ENCODE measurements at places on chromosomes 12 and 14.

- DNase-seq, result peak; percentile 77
Measured at GRCh38 chr12:26097046-26097878, 27.6 kb downstream of the BHLHE41 start.

DNA sequence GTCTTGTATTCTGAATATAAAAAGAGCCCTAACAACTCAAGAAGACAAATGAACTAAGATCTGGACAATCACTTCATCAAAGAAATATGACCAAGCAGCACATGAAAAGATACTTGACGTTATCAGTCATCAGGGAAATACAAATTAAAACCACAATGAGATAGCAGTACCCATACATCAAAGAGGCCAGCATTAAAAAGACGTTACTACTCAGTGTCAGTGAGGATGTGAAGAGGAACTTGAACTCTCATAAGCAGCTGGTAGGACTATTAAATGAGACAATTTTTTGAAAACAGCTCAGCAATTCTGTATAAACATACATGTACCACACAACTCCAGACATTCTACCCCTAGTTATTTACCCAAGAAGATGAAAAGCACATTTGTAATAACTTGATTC lies 55.9 kb downstream of the FERMT2 start:
- DNase-seq, result peak; percentile 31

GRCh38 chr12:57489157-57489641 lies 1.3 kb downstream of the MARS1 start:
- peak; percentile 22 for DNase-seq

DNA sequence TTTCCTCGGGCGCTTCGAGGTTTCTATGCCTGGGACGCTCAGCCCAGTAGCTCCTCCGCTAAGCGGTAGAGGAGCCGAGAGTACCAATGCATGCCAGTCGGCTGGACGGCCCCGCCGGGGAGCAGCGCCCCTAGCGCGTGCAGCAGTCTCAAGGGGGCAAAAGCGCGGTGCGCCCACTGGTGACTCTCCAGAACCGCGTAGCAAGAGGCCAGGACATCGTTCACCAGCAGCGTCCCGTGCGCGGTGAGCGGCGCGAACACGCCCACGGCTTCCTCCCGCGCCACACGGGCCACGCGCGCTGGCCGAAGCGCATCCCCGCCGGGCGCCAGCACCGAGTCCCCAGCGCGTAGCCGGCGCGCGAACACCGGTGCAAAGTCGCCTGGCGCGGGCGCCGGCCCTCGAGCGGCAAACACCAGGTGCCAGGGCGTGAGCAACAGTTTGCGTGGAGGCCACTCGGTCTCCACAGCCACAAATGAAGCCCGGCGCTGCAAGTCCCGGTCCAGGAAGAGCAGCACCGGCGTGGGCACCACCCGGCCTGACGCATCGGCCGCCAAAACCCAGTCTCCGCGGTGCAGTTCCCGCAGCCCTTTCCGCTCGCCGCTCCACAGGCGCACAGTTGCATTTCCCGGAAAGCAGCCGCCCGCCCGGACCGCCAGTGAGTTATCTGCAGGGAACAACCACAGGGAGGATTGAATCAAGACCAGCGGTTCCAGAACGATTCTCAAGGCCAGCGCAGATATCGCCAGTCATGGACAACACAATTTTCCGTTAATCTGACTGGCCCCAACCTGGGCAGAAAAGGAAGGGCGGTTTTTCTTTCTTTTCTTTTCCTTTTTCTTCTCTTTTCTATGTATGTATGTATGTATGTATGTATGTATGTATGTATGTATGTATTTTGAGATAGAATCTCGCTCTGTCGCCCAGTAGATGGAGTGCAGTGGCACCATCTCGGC lies 4.5 kb downstream of the DHH start:
- DNase-seq, result peak; percentile 41

- DNase-seq, result peak; percentile 0
Measured at GRCh38 chr12:85322715-85323114, 42.7 kb downstream of the ALX1 start.

- no peak for DNase-seq
Measured at GRCh38 chr12:101795013-101795412, 35.7 kb downstream of the GNPTAB start.

- no peak for DNase-seq
Measured at GRCh38 chr12:58008634-58009033, 67.3 kb downstream of the ATP23 start.

DNA sequence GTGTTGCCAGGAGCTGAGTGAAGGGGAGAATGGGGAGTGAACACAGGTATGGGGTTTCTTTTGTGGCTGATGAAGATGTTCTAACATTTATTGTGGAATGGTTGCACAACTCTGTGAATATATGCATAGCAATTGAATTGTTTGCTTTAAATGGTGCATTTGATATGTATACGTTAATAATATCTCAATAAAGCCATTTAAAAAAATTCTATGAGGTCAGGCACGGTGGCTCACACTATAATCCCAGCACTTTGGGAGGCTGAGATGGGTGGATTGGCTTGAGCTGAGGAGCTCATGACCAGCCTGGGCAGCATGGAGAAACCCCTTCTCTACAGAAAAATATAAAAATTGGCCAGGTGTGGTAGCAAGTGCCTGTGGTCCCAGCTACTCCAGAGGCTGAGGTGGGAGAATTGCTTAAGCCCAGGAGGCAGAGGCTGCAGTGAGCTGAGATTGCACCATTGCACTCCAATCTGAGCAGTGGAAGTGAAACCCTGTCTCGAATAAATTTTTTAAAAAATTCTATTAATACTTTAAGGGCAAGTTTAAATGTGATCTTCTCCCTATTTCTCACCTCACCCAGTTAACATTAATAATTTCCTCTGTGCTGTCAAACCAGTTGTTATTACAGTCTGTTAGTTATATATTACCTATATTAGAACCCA lies 65.3 kb downstream of the DENND5B start:
- no peak for DNase-seq

- no peak for DNase-seq
Measured at GRCh38 chr14:33584697-33585096, 366.2 kb downstream of the EGLN3 start.

- DNase-seq, result no peak
Measured at GRCh38 chr14:53437858-53438257, 284.7 kb upstream of the DDHD1 start.

GRCh38 chr14:81176241-81176640 lies 44.5 kb downstream of the GTF2A1 start:
- DNase-seq, result no peak

DNA sequence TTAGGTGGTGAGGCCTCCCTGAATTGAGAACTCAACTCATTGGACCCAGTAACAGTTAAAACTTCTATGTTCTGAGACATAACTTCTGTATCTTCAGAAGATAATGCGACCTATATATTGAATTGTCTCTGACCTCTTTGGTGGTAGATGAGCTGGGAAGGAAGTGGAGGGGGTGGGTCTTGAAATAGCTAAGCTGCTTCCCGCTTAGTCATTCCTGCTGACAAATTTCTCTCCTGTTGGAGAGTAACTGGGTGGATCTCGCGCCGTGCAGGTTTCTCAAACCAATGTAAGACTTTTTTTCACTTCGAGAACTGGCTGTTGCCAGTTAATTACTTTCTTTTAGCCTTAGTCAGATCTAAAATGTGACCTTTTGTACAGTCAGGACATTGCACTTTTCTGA lies 100.8 kb downstream of the PPHLN1 start:
- peak; percentile 52 for DNase-seq

- DNase-seq, result no peak
Measured at GRCh38 chr12:57276935-57277563, 26.1 kb upstream of the STAC3 start.

- peak; percentile 54 for DNase-seq
Measured at GRCh38 chr12:75550401-75551240, 39.2 kb upstream of the KRR1 start.

DNA sequence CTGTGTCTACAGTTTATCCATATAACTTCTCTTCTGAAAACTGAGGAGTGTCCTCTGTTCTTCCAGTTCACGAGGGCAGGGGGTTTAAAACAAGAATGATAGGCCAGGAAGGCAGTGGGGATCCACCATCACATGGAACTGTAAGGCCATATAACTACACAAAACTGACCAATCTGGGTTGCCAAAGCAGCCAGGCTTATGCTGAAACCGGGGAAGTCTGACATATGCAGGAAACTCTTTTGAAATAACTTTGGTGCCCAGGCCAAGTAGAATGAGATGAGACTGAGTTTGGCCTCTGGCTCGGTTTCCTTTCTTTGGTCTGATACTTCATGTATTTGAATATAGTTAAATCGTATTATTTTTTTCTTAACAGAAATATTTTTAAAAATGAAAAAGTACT lies 18.0 kb upstream of the ATF1 start:
- no peak for DNase-seq

DNA sequence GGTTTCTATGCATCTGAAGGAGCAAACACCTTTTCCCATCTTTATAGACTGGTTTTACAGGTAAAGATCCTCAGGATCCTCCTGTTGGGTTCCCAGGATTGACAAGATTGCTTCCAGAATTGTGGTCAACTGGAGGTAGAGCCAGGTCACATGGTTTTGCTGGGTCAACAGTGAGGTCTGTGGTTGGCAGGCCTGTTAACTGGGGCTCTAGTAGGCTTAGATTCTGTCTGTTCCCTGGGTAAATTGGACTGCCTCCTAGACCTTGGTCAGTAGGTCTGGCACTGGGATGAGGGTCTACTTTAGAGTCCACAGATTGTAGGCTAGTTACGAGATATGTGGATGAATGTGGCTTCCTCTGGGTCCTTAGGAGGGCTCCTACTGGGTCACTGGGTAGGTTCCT lies 3.5 kb upstream of the PZP start:
- no peak for DNase-seq

DNA sequence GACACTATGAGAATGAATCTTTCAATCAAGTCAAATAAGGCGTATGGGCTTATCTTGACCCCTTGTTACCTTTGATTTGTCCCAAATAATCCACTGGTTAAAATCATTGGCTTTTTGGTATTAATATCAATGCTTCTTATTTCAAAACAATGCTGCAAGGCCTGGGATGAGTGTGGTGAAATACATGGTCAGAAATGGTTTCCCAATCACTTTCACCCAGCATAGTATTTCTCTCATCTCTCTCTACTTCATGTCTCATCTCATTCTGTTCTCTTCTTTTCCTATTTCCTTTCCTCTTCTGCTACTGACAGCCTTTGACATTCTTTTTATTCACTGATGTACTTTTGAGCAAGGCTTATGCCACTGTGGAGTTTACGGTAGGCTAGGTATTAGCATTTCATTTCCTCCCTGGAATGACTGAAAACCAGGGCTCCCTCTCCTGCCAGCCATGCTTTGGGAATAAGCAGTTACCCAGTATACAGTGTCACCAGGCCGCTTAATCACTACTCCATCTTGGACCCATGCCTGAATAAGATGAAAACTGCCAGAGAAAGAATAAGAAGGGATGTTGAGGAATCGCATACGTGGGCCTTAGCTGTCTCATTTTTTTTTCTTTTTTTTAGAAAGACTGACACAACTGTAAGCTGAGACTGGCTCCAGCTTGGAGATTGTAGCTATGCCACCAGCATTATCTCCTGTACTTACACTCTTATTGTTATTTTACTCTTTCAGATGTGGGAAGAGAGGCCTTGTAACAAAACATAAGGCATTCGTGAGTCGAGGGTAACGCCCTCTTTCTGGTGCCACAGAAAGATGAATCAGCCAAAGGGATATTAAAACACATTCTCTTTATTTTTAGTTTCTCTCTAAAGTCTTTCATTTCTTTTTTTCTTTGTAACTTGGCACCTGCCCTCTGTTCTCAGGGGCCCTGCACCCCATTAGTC lies 53.5 kb downstream of the IGF1 start:
- DNase-seq, result peak; percentile 5

- DNase-seq, result no peak
Measured at GRCh38 chr12:108598553-108599250, 818 bp upstream of the TMEM119 start.

DNA sequence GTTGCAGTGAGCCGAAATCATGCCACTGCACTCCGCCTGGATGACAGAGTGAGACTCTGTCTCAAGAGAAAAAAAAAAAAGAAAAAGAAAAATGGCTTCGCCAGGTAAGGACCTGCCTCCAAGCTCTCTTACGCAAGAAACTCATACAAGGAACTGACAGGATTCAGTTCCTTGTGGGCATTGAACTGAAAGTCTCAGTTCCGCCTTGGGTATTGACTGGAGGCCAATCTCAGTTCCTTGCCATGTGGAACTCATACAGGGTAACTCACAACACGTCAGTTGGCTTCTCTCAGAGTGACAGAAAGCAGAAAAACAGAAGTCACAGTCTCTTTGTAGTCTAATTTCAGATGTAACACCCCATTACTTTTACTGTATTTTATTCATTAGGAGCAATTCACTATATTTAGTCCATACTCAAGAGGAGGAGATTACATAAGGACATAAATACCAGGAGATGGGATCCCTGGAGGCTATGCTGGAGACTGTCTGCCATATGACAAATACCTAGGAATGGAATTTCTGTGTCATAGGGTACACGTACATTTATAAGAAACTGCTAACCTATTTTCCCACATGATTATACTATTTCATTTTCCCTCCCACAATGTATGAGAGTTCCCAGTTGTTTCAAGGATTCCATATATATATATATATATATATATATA lies 11.4 kb upstream of the NOPCHAP1 start:
- DNase-seq, result peak; percentile 66

DNA sequence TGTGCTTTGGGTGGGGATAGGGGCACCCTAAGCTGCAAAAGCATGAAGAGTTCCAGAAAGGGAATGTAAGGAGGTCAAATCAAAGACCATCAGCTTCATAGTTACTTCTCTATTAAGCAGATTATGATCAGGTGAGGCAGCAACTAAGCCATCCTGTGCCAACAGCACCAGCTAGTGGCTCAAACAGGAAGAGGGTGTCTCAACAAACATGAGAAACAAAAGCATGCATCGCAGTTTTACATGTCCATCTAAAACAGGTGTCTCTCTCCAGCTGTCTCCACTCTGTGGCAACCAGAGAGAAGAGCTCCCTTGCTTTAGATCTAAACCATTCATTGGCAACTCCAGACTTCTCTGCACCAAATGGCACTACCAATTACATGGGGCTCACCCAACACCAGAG lies 52.9 kb downstream of the ACTN1 start:
- DNase-seq, result no peak

- DNase-seq, result no peak
Measured at GRCh38 chr14:68671909-68672308, 121.0 kb downstream of the ZFP36L1 start.

Measured in fibroblast of upper back skin (primary cell).